Activated B cell treated with CpG ODN at 0.5 μM for 24 hours (primary cell): ENCODE measurements at places on chromosomes 2 and 18.

DNA sequence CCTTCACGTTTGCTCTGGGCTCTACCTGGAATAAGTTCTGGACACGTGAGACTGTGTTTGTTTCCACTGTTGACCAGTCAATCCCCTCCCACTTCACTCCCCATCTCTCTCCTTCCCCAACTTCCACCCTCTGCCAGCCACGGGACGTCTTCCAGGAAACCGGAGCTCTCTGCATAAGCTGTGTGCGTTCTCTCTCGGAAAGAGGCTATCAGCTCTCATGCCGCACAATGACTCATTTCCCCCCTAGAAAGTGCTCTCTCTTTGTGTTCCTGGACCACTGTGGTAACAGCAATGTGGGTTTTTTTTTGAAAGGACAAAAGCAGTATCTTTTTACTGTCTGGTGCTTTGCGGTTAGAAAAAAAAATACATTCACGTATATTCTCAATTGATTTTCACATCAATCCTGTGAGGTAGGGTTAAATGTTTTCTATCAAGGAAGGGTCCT, 10.2 kb downstream of the PROKR1 start:
- no peaks in the 10 kb centered on the region for H3K36me3 ChIP-seq
- H3K4me3 ChIP-seq: no peak overlapping the region
- peaks cover 5% of the 10 kb centered on the region for H3K4me1 ChIP-seq
- DNase-seq: no peak
- H3K27ac ChIP-seq: no peak overlapping the region
- H3K27me3 ChIP-seq: peaks cover 50% of the 10 kb centered on the region

- H3K36me3 ChIP-seq: peaks cover 5% of the 10 kb centered on the region
- DNase-seq: no peak
- H3K4me1 ChIP-seq: no peaks in the 10 kb centered on the region
- H3K4me3 ChIP-seq: no peak overlapping the region
- H3K27ac ChIP-seq: no peak overlapping the region
These were observed 22.6 kb upstream of the PROKR1 start for GRCh38 chr2:68620772-68621171.

DNA sequence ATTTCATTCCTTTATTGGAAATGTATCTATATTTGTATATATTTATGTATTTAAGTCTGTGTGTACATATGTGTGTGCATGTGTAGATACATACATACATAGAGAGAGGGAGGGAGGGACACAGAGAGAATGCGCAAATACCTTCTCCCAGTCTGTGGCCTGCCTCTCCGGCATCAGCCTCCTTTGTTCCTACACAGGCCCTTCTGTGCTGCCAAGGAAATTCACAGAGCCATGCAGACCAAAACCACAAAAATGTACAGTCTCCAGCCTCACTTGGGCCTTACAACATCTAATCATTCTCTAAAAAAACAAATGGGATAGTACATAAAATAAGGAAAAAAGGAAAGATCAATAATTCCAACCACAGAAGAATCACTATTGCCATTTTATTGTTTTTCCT, 8.8 kb upstream of the CRACDL start:
- no peak overlapping the region for H3K4me3 ChIP-seq
- no peaks in the 10 kb centered on the region for H3K4me1 ChIP-seq
- H3K36me3 ChIP-seq: no peaks in the 10 kb centered on the region
- H3K27me3 ChIP-seq: peaks cover 35% of the 10 kb centered on the region
- no peak overlapping the region for H3K27ac ChIP-seq
- DNase-seq: no peak

DNA sequence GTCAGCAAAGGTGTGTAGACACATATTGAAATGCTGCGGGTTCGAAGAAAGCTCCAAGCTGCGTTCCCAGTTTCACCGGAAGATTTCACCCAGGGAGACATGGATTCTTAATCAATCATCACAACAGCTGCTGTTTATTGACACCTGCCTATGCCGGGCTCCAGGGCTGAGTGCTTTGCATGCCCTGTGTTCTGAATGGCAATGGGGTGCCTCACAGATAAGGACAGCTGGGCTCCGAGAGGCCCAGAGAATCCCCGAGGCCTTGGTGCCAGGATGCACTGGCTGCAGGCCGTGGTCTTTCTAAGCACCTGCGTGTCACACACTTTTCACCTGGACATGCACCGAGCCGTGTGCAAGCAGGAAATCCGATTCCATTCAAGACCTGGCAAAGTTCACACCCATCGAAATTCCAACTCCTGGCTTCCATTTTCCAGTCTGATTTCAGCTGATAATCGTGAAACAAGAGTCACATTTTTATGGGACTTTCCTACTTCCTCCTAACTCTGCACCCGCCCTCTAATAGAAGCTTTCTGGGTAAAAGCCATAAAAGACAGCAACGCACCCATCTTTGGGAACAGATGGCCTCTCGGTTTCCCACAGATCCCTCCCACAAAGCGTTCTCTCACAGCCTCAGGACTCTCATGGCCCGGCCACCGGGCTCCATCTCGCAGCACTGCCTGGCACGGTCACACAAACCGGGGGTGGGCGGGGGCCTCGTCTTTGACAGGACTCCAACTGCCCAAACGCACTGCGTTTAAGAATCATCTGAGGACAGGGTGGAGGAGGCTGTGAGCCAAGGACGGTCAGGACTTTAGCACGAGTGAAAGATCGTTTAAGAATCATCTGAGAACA, 245.6 kb upstream of the SALL3 start:
- H3K36me3 ChIP-seq: no peaks in the 10 kb centered on the region
- H3K27ac ChIP-seq: no peak overlapping the region
- no peaks in the 10 kb centered on the region for H3K27me3 ChIP-seq
- no peak overlapping the region for H3K4me3 ChIP-seq

GRCh38 chr18:31447530-31448191, at the start of gene DSG3:
TSS of gene DSG3 (plus strand) at chr18:31447741. CDS start at chr18:31447878, 137 bp downstream.
- H3K4me1 ChIP-seq: no peaks in the 10 kb centered on the region
- H3K36me3 ChIP-seq: no peaks in the 10 kb centered on the region
- no peak within 1 kb of the TSS for H3K27ac ChIP-seq
- no peak for DNase-seq
- no peaks in the 10 kb centered on the region for H3K27me3 ChIP-seq
- H3K4me3 ChIP-seq: no peak within 1 kb of the TSS

- H3K27me3 ChIP-seq: peaks cover 2% of the 10 kb centered on the region
- no peak for DNase-seq
- no peaks in the 10 kb centered on the region for H3K4me1 ChIP-seq
- no peak overlapping the region for H3K27ac ChIP-seq
These were observed 82.9 kb downstream of the GRB14 start for GRCh38 chr2:164538240-164538866.

DNA sequence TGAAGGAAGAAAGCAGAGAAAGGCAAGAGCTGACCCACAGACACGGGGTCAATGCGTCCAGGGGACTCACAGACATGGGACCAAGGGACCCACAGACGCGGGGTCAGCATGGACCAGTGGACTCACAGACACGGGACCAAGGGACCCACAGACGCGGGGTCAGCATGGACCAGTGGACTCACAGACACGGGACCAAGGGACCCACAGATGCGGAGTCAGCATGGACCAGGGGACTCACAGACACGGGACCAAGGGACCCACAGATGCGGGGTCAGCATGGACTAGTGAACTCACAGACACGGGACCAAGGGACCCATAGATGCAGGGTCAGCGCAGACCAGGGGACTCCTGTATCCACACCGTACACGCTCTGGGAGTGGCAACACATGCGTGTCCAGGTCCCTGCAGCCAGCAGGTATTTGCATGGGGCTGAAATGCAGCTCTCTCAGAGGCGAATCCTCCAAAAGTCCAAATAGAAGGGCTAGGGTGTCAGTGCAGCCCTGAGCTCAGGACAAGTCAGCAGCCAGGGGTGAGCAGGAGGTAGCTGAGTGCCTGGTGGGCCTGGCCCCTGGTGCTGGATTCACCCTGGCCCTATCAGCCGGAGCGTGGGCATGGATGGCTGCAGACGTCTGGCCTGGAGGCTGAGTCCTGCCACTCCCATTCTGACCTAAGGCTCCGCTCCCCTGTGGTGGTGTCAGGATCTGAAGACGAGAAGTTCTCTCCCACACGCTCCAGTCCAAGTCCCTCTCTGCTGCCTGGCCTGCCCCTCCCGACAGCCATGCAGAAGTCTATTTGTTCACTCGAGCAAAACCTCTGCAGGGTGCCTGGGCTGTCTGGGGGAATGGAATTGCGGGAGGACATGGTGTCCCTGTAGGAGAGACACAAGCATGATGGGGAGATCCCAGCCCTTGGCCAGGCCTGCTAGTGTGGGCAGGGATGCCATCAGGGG, 28.5 kb downstream of the TMEM18 start:
- DNase-seq: peak; percentile 7
- H3K4me1 ChIP-seq: no peaks in the 10 kb centered on the region
- H3K27ac ChIP-seq: no peak overlapping the region
- H3K27me3 ChIP-seq: peaks cover 12% of the 10 kb centered on the region
- no peaks in the 10 kb centered on the region for H3K36me3 ChIP-seq
- no peak overlapping the region for H3K4me3 ChIP-seq

DNA sequence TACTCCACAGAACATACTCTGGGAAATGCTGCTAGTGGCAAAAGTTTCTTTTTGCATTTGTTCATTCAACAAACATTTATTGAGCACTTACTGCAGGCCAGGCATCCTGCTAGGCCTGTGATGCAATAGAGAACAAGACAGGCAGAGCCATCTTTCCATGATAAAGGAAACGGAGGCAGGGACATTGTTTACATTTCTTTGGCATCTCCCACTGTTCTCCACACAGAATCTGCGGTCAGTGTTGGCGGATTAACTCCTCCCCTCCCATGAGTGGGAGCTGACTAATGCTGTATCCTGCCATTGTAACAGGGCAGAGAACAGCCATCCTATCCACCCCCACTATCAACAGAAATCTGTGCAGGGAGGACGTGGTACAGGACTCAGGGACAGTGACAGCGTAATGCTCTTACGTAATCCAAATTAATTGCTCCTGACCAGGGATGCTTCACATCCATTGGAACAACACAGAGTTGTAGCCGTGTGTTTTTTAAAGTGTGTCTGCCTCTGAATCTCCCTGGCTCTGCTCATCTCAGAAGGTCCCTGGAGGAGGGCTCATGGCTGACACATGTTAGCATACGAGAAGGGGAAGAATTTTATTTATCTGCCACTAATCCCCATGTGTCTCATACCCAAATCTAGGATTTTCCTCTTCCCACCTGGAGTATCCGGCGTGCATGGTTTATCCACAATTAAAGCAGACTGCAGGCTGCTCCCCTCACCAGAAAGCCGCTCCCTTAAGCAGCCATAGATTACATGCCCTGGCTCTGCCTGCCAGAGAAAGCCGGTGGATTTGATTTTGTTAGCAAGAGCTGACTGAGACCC, 32.3 kb downstream of the STEAP3 start:
- H3K36me3 ChIP-seq: no peaks in the 10 kb centered on the region
- H3K4me1 ChIP-seq: no peaks in the 10 kb centered on the region
- DNase-seq: no peak

- no peak overlapping the region for H3K27ac ChIP-seq
- DNase-seq: no peak
- H3K4me1 ChIP-seq: no peaks in the 10 kb centered on the region
- H3K4me3 ChIP-seq: no peak overlapping the region
These were observed 54.1 kb upstream of the HS6ST1 start for GRCh38 chr2:128372621-128373341.

- no peak overlapping the region for H3K27ac ChIP-seq
- peaks cover 53% of the 10 kb centered on the region for H3K36me3 ChIP-seq
- no peak overlapping the region for H3K4me3 ChIP-seq
- no peak for DNase-seq
- H3K27me3 ChIP-seq: no peaks in the 10 kb centered on the region
These were observed 52.0 kb downstream of the EIPR1 start for GRCh38 chr2:3325458-3326181.

DNA sequence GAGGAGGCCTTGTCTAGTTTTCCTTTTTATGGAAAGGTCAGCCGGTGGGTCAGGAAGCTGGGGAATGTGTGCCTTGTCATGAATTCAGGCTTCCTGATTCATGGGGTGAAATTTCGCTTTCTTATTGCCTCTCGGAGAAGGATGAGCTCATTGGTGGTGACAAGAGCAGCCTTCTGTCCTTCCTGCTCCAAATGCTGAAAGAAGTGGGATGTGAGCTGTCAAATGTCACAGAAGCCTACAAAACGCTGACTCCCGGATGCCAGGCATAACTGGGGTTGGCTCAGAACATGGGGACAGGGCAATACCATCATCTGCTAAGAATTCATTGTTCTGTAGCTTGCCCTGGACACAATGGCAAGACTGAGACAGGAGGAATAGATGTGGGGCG, 55.8 kb upstream of the FAM136A start:
- DNase-seq: no peak
- no peak overlapping the region for H3K4me3 ChIP-seq
- no peaks in the 10 kb centered on the region for H3K4me1 ChIP-seq
- H3K27ac ChIP-seq: no peak overlapping the region
- H3K27me3 ChIP-seq: peaks cover 26% of the 10 kb centered on the region

DNA sequence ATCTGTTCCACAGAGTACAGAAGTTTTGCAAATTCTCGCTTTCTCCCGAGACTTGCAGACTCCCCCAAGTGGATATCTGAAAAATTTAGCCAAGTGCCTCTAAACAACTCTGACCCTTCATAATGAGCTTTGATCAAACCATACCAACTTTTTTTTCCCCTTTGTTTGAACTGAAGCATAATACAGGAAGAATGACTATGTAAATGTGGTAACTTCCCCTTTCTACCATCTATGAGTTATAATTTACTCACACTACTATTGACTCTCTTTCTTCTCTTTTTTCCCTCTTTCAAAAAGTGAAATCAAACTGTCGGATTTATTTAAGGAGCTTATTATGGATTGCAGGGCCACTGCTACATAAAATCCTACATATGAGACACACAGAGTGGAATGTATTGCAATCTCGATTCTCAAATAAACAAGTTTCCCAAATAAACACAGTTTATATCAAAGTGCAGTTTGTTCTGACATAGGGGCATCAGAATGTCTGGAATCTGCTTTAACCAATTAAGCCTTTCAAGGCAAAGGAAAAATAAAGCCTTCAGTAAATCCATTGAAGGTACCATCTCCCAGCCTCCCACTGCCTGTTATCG, 1.4 kb upstream of the ZNF804A start:
- peaks cover 30% of the 10 kb centered on the region for H3K4me1 ChIP-seq
- peaks cover 2% of the 10 kb centered on the region for H3K36me3 ChIP-seq
- H3K27me3 ChIP-seq: peaks cover 14% of the 10 kb centered on the region
- DNase-seq: no peak

GRCh38 chr2:54559593-54560145, 103.5 kb downstream of the SPTBN1 start:
- peaks cover 21% of the 10 kb centered on the region for H3K36me3 ChIP-seq
- H3K4me1 ChIP-seq: peaks cover 56% of the 10 kb centered on the region
- H3K27ac ChIP-seq: peak overlapping the region; percentile 94
- no peak for DNase-seq

DNA sequence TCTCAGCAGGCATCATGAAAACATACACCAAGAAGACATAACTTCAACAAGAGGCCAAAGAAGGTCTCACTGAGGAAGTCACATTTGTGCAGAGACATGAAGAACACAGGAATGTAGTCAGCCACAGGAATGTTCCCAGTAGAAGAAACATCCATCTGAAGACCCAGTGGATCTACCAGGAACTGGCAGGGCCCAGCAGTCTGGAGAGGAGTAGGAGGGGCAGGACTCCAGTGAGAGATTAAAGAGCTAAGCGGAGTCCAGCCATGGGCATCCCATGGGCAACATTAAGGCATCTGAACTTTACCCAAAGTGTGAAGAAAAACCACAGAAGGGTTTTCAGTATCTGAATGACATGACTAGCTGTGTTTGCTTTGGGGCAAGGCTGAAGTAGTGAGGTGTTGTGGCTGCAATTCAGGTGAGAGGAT, 103.1 kb downstream of the UPP2 start:
- no peaks in the 10 kb centered on the region for H3K4me1 ChIP-seq
- H3K27me3 ChIP-seq: no peaks in the 10 kb centered on the region
- no peak overlapping the region for H3K27ac ChIP-seq

- peaks cover 70% of the 10 kb centered on the region for H3K36me3 ChIP-seq
- DNase-seq: no peak
- peaks cover 5% of the 10 kb centered on the region for H3K4me1 ChIP-seq
- no peaks in the 10 kb centered on the region for H3K27me3 ChIP-seq
- peak overlapping the region; percentile 33 for H3K27ac ChIP-seq
- no peak overlapping the region for H3K4me3 ChIP-seq
These were observed 15.9 kb downstream of the POLI start for GRCh38 chr18:54284981-54285785.
